ENCODE measurements at places on chromosomes 5 and 9.

DNA sequence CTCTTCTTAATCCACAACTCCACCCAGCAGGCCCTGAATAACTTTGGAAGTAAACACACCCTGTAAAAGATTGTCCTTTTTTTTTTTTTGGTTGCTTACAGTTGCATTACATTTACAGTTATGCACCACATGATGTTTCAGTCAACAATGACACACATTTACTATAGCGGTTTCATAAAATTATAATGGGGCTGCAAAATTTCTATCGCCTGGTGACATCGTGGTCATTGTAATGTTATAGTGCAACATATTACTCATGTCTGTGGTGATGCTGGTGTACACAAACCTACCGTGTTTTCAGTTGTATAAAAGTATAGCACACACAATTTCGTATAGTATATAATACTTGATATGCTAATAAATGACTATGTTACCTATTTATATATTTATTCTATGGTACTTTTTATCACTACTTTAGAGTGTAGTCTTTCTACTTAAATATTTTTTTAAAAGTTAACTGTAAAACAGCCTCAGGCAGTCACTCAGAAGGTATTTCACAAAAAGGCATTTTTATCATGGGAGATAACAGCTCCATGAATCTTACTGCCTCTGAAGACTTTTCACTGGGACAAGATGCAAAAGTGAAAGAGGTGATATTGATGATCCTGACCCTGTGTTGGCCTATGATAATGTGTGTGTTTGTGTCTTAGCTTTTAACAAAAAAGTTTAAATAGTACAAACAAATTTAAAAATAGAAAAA lies 695.4 kb upstream of the CDH18 start:
- DNase-seq = no peak

- peak; percentile 70 for DNase-seq
Observed at GRCh38 chr5:37717613-37718431, 122.0 kb downstream of the GDNF start.

GRCh38 chr5:74257645-74258313 lies 382.7 kb downstream of the ENC1 start:
- no peak for DNase-seq

DNA sequence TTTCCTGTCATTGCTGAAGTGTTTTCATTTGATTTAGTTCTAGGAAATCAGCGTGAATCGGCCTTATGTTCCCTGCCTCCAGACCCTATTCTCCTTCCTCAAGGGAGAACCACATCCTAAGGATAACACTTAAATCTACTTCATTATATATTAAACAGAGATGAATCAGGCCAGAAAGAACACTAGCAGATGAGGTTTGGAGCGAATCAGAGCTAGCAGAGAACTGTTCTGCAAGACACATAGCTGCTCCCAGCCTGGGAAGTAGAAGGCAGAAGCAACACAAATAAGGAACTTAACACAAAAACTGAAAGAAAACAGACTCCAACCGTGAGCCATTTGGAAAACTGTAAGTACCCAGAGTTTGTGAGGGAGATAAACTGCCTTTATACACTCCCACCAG lies 718.2 kb downstream of the SEMA5A start:
- peak; percentile 48 for DNase-seq

DNA sequence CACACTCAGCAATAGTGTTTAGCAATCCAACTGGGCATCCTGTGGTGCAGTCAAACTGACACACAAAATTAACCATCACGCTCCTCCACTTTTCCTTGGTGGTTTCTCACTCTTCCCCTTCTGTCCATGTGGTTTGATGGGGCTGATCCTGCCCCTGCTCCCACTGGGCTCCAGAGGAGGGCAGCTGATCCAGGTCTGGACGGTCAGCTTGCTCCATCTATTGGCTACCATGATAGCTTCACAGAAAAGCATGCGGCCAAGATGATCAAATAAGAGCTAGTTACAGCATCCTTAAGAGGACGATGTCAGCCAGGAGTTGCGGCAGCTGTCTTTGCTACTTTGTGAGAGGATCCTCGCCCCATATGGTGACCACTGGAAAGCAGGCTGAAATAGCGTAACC lies 29.6 kb upstream of the RANBP17 start:
- no peak for DNase-seq

- DNase-seq = no peak
Observed at GRCh38 chr5:157571357-157571827, 4.2 kb downstream of the ADAM19 start.

DNA sequence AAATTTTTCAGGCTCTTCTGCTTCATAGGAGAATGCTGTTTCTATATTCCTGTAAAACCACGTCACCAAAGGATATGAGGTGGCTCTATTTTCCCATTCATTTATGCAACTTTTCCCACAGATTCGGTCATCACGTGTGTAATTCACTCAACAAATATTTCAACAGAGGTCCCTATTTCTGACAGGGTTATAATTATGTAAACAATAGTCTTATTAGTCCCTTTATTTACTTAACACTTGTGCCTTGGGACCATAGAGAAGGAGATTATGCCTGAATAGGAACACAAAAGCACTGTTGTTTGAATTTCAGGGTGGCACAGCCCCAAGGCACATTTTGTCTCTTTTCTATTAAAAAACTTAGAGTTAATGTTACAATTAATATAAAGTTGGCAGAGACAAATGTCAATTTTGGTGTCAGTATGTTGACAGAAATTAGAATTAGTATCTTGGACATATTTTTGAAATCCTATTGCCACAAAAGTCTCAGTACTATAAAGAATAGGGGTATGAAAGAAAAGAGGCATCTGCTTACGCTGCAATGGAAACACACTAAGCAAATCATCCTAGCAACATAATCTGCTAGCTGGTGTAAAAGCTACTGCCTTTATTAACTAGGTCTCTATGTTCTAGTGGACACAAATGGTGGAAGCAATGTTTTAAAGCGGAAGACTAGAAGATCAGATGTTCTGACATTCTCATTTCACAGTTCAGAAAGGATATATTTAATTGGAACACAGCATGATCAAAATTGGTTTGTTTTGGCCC lies 229.1 kb upstream of the TBCA start:
- DNase-seq = no peak

- DNase-seq = no peak
Observed at GRCh38 chr5:143559586-143560109, 156.2 kb upstream of the NR3C1 start.

- DNase-seq = no peak
Observed at GRCh38 chr9:21590058-21590996, 108.2 kb upstream of the IFNE start.

- DNase-seq = no peak
Observed at GRCh38 chr5:60719329-60719728, 19.4 kb upstream of the DEPDC1B start.

DNA sequence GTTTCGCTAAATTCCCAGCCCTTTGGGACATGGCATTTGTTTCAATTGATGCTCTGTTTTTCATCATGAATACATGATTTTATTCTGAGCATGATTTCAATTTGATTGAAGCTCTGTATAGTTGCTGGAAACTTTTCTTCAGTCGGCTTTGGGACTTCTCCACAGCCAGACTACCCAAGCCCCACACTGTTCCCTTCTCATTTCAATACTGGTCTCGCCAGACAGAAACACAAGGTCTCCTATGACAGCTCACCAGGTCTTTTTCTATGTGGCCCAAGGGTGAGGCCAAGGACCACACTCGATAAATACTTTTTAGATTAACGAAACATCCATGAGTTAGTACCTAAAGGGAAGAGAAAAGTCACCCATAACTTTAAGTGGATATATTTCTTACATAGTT lies 132.2 kb downstream of the ARL15 start:
- no peak for DNase-seq

GRCh38 chr9:96493757-96494156 lies 43.8 kb downstream of the HABP4 start:
- no peak for DNase-seq
